ENCODE measurements at places on chromosomes 1 and 21.

DNA sequence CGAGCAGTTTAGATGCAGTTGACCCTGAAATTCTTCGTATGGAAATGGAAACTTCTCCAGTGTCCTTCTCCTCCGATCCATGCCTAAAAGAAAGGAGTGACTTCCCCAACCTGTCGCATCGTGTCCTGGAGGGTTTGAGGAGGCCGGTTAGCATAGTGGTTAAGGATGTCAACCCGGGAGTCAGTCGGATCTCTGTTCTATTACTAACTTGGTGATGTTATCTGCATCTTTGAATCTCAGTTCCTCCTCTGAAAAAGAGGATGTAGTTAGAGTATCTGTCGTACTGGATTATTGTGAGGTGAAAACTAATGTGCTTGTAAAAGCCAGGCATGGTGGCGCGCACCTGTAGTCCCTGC, 684 bp downstream of the ZBTB8B start:
- DNase-seq: no peak

- no peak for DNase-seq
Observed at GRCh38 chr1:54952950-54953718, 27.3 kb upstream of the TMEM61 start.

DNA sequence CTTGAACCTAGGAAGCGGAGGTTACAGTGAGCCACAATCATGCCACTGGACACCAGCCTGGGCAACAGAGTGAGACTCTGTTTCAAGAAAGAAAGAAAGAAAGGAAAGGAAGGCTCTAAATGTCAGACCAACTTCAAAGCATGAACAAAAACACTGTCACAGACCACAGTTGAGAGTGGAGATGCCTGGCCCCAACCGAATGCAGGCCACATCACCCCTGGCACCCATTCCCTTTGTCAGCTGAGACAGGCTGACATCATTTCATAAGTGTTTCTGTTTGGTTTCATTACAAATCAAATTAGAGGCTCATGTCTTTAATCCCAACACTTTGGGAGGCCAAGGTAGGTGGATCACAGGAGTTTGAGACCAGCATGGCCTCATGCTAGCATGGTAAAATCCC, 28.6 kb upstream of the NADK start:
- DNase-seq: peak; percentile 63

DNA sequence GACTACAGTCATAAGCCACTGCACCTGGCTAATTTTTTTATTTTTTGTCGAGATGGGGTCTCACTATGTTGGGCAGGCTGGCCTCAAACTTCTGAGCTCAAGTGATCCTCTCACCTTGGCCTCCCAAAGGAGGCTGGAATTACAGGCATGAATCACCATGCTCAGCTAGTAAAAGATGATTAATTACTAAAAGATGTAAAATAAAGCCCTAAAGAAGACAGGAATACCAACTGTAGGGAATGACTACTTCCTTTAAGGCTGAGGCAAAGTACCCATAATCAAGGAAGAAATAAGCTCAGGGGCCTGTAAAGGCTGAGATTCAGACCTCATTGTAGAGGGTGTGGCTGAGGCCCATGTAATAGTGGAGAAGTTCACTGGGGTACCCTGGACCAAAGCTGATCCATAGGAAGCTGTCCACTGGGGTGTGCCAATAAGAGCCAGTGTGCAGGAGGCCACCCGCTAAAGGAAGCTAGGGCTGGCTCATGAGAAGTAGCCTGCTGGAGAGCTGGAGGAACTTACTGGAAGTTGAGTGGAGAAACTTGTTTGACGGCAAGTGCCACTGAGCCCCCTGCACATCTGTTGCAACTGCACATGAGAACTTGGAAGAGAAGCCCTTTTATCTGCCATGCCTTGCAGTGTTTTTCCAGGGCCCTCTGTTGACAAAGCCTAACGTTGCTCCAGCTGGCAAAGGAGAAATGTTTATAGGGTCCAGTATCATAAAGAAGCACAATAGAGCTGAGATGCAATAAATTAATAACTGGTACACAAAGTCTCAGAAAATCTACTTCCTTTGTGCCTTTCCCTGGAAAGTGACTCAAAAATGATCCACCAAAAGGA, 17.8 kb upstream of the SERTAD4 start:
- no peak for DNase-seq

- no peak for DNase-seq
Observed at GRCh38 chr1:164466429-164466828, 92.6 kb upstream of the PBX1 start.

DNA sequence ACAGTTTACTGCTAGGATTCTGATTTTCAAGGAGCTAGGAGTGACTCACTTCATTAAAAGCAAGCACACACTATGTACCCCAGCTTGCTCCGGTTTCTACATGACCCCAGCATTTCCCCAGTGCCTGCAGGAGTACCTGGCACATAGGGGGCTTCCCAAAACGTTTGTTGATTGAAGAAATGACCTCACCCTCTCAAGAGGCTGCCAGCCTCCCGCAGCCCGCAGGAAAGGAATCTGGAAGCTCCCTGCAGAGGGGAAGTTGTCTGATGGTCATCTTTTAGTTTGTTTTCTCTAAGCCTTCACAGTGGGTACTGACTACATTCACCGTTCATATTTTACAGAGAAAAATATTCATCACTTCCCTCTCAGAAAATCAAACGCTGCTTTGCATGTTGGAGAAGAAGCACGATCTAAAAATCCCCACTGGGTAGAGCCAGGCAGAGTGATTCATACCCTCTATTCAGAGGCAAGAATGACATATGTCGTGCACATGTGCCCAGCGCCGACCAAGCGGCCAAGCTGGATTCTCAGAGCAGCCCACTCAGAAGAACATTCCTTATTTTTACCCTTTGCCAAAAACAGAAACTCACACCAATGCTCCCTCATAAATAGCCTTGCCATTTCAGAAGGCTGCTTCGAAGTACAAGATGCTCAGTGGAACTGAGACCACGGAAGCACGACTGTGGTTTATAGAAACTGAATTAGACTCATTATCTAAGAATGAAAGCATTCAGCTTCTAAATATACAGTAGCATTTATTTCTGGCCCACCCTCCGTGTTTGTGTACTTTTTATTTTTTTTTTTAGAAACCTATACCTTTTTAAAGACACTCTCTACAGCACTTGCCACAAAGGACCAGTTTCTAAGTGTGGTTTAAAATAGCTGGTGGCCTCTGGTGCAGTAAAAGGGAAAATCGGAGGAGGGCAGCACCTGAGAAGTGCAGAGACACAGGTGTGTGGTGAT, 143.2 kb downstream of the MIS18A start:
- no peak for DNase-seq

- no peak for DNase-seq
Observed at GRCh38 chr1:41394369-41394744, 33.1 kb downstream of the FOXO6 start.

DNA sequence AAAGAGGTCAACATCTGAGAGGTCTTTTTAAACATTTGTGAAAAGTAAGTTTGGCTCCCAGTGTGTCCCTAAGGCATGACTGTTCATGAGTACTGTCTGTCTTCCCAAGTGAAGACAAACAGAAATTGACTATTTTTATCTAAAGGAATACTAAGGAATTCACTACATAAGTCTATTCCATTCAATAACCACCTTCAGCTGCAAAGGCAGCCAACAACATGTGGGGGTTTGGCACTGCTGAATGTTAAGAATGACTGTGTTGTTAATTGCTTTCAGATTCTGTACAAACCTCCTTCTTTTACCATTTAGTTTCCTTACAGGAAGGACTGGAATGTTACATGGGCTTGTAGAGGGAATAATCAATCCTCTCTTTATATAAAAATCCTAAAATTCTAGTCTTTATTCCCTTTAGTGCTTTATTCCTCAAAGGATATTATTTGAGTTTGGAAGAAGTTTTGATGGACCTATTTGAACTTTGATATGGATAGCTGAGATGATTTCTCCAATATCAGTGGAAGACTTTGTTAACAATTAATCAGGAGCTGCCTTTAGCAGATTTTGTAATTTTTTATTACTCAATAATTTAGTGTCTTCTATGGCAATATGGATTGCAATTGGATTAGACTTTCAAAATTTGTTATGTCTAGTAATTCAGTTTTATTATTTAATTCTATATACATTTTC, 201.7 kb upstream of the CHRM3 start:
- no peak for DNase-seq

DNA sequence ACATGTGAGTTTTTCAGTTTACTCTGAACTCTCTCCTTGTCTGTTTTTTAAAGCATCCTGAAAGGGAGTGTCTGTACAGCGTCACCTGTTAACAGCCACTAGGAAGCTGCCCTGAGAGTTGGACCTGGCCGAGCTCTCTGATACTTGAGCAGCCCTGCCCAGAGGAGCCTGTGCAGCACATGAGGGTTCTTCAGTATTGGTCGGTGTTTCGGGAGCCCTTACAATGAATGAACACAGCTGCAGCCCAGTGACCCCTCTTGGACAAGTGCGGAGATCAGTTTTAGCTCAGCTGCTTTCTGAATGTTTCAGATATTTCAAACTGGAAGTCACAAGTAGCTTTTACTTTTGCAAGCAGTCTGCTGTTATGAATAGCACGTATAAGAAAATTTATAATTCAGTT, 39.2 kb downstream of the ADARB1 start:
- no peak for DNase-seq

DNA sequence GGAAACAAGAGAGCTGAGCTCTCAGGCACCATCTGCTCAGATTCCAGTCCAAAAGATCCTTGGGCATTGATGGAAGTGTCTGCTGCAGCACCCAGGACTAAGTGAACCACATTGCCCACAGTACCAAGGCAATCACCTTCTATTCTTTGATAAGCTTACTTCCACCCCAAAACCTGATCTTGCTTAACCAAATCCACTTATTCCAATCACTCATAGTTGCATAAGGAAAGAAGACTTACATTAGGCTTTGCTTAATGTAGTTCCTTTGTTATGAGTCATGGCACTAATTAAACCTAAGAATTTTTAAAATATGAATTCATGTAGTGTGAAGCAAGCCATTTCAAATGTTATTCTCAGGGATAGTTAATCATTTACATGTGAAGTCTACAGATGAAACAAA, 84.5 kb downstream of the UCHL5 start:
- DNase-seq: no peak

GRCh38 chr1:20076223-20076622, 6.2 kb downstream of the PLA2G5 start:
- no peak for DNase-seq

DNA sequence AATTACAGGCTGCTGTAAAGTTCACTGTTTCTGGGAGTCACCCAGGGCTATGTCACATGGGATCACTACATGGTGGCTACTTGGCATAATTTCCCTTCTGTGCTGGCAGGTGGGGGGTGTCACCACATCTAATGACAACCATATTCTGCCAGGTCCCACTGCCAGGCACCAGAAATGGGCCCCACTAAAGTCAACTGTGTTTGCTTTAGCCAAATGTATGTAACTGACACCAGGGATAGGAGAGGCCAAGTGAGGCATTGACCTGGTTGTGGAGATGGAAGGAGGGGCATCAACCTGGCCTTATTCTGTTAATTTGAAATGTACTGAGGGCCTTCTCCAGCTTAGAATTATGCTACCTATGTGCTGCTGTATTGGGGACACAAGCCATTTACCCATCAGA, 370.6 kb upstream of the PROX1 start:
- no peak for DNase-seq

- DNase-seq: no peak
Observed at GRCh38 chr1:25106976-25107642, 125.2 kb downstream of the SYF2 start.

- no peak for DNase-seq
Observed at GRCh38 chr1:212819726-212820125, 27.7 kb downstream of the SPATA45 start.

- no peak for DNase-seq
Observed at GRCh38 chr1:221714227-221715152, 27.4 kb downstream of the DUSP10 start.

DNA sequence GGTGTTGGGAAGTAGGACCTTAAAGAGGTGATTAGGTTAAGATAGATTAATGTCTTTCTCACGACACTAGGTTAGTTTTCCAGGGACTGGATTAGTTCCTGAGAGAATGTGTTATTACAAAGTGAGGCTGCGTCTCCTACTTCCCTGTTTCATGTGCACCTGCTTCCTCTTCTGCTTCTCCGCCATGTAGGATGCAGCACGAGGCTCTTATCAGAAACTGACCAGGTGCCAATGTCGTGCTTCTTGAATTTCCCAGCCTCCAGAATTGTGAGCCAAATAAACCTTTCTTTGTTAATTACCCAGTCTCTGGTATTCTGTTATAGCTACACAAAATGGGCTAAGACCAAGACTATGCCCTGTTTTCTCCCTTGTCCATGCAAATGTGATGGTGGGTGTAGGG, 152.2 kb upstream of the LMO4 start:
- DNase-seq: no peak

DNA sequence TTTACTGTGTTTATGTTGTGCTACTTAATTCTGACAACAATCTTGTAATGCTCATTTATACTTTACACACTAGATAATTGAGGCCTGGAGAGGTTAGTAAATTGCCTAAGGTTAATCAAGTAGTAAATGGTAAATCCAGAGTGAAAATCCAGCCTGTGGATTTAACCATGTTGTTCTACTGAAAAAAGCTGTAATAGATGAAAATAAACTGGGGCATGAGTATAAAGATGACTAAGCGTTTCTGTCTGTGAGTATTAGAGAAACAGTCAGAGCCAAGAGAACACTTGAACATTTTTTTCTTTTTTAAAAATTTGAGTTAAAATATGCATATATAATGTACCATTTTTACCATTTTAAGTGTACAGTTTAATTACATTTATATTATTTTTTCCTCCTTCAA, 47.9 kb upstream of the LEPR start:
- no peak for DNase-seq

DNA sequence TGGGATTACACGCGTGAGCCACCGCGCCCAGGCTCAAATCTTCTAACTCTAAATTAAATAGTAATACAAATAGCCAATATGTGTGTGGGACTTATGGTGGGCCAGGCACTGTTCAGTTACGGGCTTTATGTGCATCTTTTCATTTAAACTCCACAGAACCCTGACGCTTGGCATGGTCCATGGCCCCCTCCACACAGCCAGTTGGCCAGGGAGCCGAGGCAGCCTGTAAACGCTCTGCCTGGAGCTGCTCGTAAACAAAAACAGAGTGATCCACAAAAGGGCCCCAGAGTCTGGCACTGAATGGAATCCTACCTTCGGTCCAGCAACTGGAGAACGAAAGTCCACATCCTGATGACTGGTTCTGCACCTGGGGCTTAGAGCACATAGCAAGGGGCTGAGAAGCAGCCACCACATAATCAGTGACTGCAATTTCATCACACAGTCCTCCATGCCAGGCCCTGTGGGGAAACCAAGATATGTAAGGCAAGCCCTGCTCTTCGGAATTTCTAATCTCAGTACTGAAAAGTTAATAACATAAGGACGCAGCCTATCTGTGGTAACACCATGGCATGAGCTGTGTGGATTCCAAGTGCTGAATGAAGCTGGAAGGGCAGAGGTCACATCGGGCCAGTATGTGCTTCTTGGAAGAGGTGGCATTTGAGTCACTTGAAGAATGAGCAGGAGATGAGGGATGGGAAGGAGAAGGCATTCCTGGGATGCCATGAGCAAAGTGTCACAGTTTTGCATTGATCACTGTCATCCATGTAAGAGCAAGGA, 13.5 kb upstream of the ADAMTSL4 start:
- DNase-seq: no peak

GRCh38 chr1:9442278-9442846, 96.9 kb upstream of the SLC25A33 start:
- DNase-seq: no peak

GRCh38 chr1:6738987-6739676, 37.5 kb upstream of the DNAJC11 start:
- DNase-seq: no peak

Data from pons (tissue), 1 donor.